ENCODE measurements at places on chromosomes 7 and 10. TPM values are rescaled to one million over a fixed set of nuclear protein-coding genes. Genes with fewer than 3 reads are reported as not detected.
A peak's percentile ranks its signal among the peaks of the same experiment; 100 is the strongest.

OR9A4 gene
- total RNA-seq = not detected

ZNF503 gene
- total RNA-seq = 0.23 TPM

CCDC3 gene
- total RNA-seq = not detected

KLLN gene
- 0.69 TPM for total RNA-seq

CACNB2 gene
- not detected for total RNA-seq

PTN gene
- total RNA-seq = not detected

CFAP70 gene
- 2.0 TPM for total RNA-seq

TRIM50 gene
- total RNA-seq = not detected

TMEM229A gene
- not detected for total RNA-seq

PHTF2 gene
- total RNA-seq = 33.3 TPM

STEAP1 gene
- not detected for total RNA-seq

GRCh38 chr7:68694656-68695055 is 903.6 kb upstream of the AUTS2 start:
- no peak for DNase-seq

DNA sequence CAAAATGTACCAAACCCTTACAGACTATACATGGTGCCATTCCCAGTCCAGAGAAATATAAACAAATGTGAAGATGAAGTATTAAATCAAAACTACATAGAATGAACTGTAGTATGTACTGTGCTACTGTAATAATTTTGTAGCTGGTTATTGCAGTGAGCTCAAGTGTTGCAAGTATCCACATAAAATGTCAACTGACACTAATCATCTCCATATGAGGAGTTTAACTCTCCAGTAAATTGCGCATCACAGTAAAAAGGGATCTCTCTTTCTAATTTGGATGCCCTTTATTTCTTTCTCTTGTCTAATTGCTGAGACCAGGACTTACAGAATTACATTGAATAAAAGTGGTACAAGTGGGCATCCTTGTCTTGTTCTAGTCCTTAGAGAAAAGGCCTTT is 165.5 kb downstream of the CPED1 start:
- DNase-seq = no peak

- DNase-seq = no peak
Measured at GRCh38 chr7:106865130-106866041, at the start of gene PIK3CG. Gene PIK3CG (plus strand): TSS chr7:106865282. CDS start chr7:106867562, 2,280 bp downstream.

DNA sequence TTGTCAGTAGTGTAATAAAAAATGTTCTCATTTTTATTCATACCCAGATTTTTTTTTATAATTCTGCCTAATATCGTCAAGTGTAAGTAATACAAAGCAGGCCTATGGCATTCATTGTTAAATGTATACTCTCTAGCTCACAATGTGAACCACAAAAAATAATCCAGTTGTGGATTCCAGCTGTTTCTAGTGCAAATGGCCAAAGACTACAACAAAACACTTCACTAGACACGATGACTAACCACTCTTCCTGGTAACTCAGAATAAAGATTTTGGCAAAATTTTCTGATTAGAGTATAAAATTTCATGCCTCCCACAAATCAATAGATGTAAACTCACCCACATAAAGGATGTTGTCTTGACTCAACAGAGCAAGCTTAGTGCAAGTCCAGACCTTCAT is 396.6 kb downstream of the DGKB start:
- no peak for DNase-seq

- no peak for DNase-seq
Measured at GRCh38 chr7:44912775-44913347, 27.5 kb upstream of the PURB start.

DNA sequence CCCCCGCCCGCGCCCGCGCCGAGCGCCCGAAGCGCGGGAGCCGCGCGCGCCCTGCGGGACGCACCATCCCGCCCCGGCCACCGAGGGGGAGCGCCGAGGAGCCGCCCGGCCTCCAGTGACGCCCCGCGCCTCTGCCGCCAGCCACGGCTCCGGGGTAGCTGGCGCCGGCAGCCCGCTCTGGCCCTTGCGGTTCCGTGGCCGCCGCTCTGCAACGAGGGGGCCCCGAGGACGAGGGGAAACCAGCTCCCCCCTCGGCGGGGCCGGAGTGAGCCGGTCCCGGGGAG is at the start of gene PAXIP1:
TSS of gene PAXIP1 (minus strand) at position 33 of the 284 bp plus-strand sequence. CDS start 195 bp downstream, outside the sequence.
- DNase-seq = peak; percentile 92

DNA sequence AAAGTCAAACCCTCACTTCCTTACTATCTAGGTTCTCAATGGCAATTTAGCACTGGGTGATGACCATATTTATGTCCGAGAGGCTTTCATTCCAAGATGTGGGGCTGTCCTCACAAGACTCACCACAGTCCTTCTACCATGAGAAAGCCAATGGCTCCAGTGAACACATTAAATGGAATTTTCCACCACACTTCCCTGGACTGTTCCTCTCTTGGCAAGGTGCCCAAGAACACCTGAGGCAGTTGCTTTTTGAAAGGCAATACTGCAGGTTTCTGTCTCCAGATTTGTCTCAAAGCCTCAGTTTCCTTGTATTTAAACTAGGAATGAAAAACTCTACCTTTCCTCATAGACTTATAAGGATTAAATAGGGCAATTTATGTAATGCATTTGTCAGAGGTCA is 24.2 kb downstream of the AFAP1L2 start:
- no peak for DNase-seq

DNA sequence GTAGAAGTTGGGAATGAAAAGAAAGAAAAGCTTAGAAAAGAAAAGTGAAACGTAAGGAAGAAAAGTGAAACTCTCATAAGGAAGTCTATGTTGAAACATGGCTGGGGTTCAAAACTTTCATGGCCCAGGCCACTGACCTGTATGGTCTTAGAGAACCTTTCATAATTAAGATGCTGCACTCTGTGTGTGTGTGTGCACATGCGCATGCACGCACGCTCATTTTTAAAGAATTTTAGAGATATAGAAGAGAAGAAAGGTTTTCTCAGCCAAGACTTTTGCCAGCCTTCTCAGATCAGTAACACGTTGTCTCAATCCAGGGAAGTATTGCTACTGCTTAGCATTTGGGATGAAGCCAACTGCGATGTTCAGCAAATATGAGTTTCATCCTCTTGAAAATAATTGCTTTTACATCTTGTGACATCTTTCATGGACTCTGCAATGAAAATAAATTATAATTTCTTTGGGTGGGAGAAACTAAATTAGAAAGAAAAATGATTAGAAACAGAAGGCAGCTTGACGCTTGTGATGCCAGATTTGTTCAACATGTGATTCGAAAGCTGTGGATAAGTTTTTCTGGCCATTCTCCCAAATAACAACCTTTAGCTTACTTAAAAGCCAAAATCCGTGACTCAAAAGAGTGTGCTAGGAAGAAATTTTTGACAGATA is 16.2 kb upstream of the SLC26A4 start:
- no peak for DNase-seq

GRCh38 chr7:156158693-156159092 is 346.4 kb upstream of the SHH start:
- no peak for DNase-seq

GRCh38 chr7:14395860-14396259 is 406.4 kb upstream of the ETV1 start:
- no peak for DNase-seq

DNA sequence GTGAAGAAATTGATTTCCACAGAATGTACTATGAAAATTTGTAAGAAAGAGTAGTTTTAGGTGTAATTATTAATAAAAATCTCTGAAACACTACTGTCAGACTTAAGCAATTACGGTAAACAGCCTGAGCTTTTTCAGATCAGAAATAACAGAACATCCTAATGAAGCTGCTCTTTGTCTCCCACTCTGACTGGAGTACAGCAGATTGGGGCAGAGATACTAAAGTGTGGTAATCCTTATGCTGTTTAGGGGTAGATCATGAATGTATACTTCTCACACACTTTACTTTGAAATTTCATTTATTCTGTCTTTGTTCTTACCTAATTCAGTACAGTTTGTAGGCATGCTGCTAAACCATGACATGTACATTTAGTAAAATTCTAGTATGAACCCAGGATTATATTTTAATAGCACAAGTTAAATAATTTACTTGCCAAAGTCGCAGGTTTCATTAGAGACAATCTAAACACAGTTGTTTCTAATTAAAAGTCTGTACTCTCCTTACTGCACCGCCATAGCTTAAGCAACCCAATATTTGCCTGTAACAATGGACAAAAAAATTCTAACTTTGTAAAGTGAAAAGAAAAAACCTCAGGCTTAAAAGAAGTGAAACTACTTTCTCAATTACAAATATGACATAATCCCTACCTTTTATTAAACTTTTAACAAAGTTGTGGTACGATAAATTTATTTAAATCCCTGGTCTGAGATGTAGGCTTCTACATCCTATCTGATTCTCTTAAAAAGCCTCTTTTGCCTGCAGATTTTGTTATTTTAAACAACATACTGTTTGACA is 88.8 kb downstream of the KMT2E start:
- DNase-seq = no peak

DNA sequence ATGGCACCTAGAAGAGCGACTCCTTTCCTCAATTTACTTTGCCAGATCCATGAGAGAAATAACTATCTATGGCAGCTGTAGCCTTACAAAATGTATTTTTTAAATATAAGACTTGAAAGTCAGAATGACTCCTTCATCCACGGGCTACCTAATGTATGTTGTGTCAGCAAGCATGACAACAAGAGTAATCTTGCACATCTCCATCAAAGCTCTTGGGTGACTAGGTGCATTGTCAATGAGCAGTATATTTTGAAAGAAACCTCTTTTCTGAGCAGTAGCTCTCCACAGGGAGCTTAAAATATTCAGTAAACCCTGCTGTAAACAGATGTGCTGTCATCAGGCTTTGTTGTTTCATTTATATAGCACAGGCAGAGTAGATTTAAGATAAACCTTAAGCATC is 757.2 kb upstream of the PHF14 start:
- DNase-seq = no peak

- no peak for DNase-seq
Measured at GRCh38 chr10:35398355-35398754, 62.0 kb downstream of the CCNY start.

- DNase-seq = no peak
Measured at GRCh38 chr10:24721229-24722106, 2.2 kb downstream of the ARHGAP21 start.

DNA sequence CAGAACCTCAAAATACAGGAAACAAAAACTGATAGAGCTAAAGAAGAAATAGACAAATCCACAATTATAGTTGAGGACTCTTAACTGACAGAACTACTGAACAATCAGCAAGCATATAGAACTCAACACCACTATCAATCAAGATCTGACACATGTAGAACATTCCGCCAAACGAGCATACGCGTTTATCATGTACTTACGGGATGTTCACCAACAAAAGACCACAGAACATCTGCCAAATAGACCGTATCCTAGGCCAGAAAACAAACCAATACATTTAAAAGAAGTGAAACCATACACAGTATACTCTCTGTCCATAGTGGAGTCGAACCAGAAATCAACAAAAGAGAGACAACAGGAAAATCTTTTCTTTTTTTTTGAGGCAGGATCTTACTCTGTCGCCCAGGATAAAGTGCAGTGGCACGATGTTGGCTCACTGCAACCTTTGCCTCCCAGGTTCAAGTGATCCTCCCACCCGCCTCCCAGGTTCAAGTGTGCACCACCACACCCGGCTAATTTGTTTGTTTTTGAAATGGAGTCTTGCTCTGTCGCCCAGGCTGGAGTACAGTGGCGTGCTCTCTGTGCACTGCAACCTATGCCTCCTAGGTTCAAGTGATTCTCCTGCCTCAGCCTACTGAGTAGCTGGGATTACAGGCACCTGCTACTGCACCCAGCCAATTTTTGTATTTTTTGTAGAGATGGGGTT is 5.1 kb downstream of the GNA12 start:
- no peak for DNase-seq

DNA sequence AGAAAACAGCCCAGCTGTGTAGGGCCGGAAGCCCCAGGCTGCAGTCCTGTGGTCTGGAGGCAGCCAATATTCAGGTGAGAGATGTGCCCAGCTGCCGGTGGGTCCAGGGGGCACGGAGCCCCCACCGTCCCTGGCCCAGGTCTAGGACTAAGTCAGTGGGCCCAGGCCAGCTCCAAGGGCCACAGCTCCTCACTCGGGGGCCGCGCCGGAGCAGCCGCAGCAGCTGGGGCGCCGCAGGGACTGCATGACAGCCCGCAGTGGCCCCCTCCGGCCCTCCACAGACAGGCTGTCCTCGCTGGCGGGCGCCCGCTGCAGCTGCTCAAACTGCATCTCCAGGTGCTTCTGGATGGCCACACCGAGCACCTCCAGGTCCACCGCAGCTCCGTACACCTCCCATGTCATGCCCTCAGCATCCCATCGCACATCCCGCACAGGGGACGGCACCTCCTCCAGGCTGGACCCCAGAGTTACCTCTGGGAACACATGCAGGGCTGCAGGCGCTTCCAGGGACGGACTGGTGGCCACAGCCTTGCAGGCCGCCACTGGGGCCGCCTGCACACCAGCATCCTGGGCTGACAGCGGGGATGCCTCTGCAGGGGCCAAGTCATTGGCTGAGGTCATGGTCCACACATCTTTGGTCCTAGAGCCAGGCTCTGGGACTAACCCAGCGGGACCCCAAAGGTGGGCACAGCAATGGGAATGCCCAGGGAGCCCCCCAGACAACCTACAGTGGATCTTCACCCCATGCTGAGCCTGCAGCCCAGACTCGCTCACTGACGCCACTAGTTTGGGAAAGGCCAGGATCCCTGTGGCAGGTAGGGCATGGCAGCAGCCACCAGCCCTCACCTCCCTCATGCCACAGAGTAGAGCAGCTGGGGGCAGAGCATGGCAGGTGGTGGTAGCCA is 7.0 kb downstream of the GPRIN2 start:
- no peak for DNase-seq

GRCh38 chr10:43795093-43795492 is 146.4 kb upstream of the ZNF32 start:
- no peak for DNase-seq

DNA sequence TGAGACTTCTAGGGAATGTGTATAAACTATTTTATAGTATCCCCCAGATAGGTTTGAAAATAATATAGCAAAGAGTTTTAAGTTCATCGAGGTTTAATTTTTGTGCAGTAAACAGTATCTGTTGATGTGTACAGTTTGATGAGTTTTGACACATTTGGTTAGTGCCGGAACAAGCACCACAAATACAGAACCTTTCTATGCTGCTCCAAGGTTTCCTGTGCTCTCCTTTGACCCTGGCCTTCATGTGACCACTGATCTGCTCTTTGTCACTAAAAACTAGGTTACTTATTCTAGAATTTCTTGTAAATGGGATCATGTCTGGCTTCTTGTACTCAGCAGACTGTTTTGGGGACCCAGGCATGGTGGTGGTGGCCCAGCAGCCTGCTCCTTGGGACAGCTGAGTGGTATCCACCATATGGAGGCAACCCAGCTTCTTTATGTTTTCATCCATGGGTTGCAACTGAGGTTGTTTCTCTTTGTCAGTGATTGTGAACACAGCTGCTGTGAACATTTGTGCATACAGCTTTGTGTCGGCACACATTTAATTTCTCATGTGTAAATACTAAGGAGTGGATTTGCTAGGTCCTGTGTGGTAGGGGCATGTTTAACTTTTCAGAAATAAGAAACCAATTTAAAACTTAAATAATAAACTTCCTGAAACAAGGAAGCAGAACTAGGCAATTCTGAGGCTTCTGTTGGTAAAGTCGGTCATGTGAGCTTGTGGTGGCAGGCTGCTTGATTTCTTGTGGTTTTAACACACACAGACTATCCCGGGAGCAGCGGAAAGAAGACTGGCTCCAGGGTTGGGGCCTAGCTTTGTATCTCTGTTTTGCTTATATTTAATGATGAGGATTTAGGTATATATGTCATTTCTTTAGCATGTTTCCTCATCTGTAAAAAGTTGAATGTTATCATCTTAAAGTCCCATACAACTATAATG is 219.4 kb downstream of the ABCA13 start:
- no peak for DNase-seq

Data from activated naive CD8-positive, alpha-beta T cell treated with anti-CD3 and anti-CD28 coated beads, Interleukin-2, amount 10 ng/mL, durations not matched to agents 7 days and 5 days (primary cell).